Bronchial epithelial cell (primary cell): ENCODE measurements at places on chromosomes 12 and 14.

- DNase-seq, result no peak
These were observed 108.4 kb downstream of the GPR135 start for GRCh38 chr14:59356767-59357166.

GRCh38 chr12:55068416-55069010 is 48.7 kb downstream of the NEUROD4 start:
- DNase-seq, result peak; percentile 52

DNA sequence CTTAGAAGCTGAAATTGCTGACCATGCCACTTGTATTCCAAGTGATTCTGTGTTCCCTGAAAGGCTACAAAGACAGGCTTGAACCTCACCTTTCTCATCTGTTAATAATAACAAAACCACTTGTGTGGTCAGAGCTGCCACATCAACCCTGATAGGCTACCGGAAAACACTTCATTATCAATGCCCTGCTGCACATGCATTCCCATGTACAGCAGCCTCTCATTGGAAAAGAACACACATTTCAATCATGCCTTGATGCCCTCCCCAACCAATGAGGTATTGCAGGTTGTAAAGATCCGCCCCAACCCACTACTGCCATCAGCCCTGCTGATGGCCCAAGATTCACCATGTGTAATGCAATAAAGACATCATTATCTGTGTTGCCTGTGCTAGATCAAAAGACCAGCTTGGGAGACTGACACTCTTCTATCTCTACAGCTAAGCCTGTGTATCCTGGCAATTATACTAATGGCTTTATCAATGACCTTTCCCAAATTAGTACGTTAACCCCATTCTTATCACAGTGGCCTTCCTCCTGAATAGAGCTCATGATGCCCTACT is 2.8 kb downstream of the GPR19 start:
- DNase-seq, result no peak

DNA sequence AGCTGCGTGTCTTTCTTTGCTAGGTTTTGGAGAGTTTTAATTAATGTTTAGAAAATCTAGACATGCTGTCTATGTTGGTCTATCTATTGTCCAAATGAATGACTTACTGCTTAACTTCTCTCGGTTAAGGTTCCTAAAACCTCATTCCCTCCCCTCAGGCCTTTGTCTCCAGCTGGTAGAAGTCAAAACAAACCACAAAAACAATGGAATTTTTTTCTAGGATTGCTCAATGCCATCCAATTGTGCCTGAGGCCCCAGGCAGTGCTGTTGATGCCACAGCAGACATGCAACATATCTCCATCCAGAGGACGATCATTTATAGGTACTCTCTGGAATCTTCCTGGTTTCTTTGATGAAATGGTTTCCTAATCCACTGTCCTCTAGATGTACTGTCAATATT is 448.2 kb upstream of the TBX3 start:
- peak; percentile 27 for DNase-seq

DNA sequence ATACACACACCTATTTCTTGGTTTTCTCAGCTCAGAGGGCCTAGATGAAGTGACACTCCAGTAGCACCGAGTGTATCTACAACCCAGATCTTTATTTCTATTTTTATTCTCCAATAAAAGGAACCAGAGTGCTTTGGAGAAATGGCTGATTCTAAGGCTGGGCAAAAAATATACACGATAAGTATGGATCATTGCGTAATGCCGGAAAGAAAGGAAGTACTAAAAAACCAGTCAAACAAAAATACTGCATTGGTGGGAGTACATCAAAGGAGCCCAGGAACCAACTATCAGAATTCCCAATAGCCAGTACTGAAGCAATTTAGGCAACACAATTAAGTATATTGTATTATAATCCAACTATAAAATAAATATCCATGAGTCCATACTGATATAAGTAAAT is 400.9 kb upstream of the CCDC196 start:
- DNase-seq, result no peak

DNA sequence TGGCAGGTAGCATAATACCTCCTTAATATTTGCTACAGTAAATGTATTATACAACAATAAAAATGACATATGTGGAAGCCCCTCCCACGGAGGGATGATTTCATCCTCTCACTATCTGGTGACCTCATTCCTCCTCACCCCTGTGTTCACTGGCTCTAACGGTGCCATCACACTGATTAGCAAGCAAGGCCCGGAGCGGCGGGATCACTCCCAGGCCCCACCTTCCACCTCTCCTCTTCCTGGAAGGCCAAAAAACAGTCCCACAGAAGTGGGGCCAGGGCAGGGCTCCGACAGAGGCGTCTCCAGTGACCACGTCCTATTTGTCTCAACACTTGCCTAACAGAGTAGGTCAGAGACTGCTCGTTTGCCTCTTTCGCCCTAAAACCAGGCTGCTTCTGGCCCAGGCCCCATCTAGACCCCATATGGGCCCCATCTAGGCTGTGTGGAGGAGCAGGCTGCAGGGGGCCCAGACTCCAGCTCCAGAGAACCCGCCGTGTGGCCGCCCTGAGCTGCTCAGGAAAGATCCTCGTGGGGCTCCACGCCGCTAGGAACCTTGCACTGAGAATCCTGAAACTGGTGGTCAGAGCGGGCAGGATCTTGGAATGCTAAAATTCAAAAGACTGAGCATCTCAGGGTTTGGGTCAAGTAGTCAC is 3.7 kb downstream of the SELPLG start:
- DNase-seq, result peak; percentile 94

DNA sequence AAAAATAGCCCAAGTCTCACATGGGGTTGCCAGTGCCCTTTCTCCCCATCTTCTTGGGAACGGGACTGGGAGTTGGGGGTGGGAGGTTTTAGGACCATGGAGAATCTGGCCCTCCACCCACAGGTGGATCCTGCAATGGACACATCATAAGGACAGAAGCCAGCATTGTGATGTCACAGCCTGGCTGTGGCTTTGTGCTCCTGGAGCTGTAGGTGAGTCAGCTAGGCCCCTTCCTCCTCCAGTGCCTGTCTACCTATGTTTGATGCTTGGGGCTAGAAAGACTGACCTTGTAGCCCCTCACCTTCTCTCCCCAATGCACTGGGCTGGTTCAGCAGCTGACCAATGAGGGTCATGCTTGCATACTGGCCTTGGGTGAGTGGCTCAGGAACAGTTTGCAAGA is at the start of gene CCDC197:
TSS of gene CCDC197 (plus strand) at position 220 of the 400 bp plus-strand sequence. CDS start 831 bp downstream, outside the sequence.
- peak; percentile 31 for DNase-seq

DNA sequence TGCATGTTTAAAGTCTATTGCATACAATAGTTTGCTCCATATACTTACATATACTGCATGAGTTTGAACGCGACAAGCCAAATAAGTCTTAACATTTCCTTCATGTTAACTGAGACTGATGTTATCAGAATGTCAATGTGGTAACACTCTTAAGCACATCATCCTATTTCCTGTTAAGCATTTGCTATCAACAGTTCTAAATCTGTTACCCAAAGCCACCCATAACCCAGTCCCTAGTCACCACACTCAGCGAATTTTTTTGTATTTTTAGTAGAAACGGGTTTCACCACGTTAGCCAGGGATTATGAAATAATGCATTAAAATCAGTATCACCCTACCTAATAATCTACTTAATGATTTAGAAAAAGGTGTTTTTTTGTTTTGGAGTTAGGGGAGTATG is 39.4 kb downstream of the HNRNPC start:
- DNase-seq, result no peak

DNA sequence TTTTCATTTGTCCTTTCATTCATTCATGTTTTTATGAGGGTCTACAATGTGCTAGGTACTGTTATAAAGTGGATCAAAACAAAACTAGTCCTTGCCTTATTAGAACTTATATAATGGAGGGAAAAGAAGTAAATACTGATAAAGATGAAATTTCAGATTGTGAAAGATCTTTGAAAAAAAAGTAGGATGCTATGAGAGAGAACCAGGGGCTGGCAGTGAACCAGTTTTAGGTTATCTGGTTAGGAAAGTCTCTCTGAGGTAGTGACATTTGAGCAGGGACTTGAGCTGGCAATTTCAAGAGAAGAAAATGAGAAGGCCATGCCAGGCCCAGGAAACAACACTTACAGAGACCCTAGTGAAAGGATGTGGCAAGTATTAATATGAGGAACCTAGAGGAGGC is 57.3 kb upstream of the E2F7 start:
- no peak for DNase-seq

DNA sequence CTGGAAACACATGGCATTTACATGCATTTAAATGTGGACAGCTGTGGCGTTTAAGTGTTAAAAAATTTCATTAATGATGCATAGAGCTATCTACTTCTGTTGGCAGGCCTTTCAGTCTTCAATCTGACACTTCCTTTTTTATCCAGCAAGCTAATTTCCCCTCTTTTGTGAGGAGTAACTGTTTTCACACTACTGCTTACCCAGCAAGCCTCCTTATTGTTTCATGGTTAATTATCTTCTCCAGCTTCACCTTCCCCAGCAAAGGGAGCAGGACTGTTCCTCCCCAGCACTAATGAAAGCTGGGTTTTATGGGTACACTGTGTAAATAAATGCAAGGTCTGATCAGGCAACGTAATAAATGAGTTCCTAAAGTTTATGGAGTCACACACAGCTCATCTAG is 129.4 kb upstream of the NPAS3 start:
- DNase-seq, result no peak

DNA sequence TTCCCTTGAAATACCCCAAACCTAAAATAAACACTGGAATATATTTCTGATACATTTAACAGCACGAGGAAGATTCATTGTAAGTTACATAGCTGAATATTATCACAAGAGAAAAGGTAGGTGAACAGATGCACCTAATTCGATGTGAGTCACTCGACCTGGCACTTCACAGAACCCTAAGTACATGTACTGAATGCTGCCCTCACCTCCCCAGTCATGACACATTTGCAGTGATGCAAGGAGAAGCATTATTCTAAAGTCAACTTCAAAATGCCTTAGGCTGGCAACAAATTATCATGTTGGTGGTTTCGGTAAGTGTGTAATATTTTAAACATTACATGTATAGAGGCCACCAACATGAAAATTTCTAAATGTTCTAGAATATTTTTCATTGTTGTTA is 35.2 kb upstream of the TMTC2 start:
- DNase-seq, result peak; percentile 96

- DNase-seq, result no peak
These were observed 21.2 kb downstream of the GNG2 start for GRCh38 chr14:51881636-51882035.

DNA sequence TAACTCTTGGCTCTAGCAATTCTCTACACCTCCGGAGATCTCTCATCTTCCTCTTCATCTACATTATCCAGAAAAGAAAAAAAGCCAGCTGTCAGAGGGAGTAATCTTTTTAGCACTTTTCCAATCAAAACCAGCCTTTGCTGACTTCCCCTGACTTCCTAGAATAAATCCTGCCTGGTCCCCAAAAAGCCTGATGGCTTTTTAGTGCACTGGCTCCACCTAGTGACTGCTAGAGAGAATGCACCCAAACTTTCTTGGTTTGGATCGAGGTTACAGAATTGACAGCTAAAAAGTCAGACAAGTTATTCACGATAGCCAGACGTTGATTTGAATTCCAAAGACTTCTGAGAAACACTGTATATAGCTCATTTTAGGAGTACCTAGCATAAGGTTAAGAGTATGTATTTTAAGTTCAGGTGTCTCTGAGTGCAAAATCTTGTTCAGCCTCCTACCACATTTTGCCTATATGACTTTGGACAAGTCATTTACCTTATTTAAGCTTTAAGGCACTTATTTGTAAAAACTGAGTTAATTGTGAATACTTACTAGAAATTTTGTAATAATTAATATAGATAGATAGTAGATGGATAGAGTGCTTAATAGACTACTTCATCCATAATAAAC is 185.7 kb upstream of the GRIN2B start:
- DNase-seq, result peak; percentile 43
